Muscle of back (tissue), 13 donors: ENCODE measurements at places on chromosomes 2 and 18.
A peak's percentile ranks its signal among the peaks of the same experiment; 100 is the strongest.

GRCh38 chr18:44771572-44771955, 90.9 kb downstream of the SETBP1 start:
- no peak for DNase-seq

GRCh38 chr2:26401739-26402541, at the start of gene DRC1:
Gene DRC1, plus strand, starts transcription at chr2:26401920. Its CDS starts 70 bp downstream, at chr2:26401990.
- DNase-seq, result peak; percentile 54

- no peak for DNase-seq
Measured at GRCh38 chr2:14454202-14454601, 178.3 kb upstream of the LRATD1 start.

DNA sequence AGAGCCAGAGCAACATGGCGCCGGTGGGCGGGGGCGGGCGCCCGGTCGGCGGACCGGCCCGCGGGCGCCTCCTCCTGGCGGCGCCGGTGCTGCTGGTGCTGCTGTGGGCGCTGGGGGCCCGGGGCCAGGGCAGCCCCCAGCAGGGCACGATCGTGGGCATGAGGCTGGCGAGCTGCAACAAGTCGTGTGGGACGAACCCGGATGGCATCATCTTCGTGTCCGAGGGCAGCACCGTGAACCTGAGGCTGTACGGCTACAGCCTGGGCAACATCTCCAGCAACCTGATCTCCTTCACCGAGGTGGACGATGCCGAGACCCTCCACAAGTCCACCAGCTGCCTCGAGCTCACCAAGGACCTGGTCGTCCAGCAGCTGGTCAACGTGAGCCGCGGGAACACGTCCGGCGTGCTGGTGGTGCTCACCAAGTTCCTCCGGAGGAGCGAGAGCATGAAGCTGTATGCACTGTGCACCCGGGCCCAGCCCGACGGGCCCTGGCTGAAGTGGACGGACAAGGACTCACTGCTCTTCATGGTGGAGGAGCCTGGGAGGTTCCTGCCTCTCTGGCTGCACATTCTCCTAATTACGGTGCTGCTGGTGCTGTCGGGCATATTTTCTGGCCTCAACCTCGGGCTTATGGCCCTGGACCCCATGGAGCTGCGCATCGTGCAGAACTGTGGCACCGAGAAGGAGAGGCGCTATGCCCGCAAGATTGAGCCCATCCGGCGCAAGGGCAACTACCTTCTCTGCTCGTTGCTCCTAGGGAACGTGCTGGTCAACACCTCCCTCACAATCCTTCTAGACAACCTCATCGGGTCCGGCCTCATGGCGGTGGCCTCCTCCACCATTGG, 507 bp downstream of the CNNM4 start:
- DNase-seq, result no peak

- DNase-seq, result no peak
Measured at GRCh38 chr2:16140771-16141640, 200.7 kb downstream of the MYCN start.

DNA sequence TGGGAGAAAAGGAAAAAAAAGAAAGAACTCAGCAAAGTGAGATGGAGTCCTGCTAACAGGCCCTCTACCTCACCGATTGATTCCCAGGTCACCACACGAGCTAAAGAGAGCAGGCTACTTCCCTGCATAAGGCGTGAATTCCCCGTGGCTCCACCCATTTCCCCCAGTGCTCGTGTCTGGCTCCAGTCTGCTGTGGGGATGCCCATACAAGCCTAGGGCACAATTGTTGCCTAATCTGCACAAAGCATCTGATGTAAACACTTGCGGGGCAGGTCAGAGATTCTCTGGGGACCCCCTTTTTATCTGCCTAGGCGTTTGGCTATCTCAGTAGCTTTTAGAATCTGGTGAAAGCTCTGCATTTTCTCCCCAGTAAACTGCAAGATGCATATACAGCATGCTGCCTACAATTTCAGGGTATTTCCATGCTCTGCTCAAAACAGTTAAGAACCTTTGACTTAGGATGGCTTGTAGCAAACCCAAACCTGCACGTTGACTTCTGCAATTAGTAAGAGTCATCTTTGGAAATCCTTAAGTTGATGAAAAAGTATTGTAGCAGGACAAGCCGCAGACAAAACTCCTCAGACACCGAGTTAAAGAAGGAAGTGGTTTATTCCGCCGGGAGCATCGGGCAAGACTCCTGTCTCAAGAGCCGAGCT, 34.8 kb downstream of the MYO3B start:
- DNase-seq, result no peak
